Right renal cortex interstitium (tissue), 3 donors: ENCODE measurements at places on chromosomes 6 and 20. TPM values are rescaled to one million over a fixed set of nuclear protein-coding genes. Genes with fewer than 3 reads are reported as not detected.

DNA sequence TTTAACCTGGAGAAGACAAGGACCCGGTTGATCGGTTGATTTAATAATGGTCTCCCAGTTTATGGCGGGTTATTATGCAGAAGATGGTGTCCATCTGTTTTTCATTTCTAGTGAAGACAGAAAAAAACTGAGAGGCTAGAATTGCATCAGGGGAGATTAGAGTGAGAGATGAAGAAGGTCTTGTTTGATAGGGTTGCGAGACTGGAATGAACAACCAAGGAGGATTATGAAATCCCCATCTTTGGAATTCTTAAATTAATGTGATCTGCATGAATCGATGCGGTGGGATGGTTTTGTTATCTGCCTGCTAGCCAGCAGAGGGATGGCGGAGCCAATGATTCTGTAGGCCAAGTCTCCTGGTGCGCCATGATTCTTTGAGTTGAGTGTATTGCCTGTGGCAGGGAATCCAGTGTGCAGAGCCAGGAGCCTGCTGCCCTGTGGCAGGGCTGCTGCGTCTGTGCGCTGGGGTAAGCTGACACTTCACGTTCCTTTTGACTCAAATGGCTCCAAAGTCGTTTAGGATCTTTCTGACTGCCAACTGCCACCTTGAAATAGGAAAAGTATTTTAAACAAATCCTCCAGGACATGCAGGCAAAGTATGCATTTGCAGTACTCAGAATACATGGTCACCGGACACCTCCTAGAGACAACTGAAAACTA lies 200.1 kb downstream of the CLIC5 start:
- DNase-seq: no peak

GRCh38 chr6:112206110-112206458 lies 48.3 kb downstream of the LAMA4 start:
- no peak for DNase-seq

GRCh38 chr20:59064214-59064722 lies 21.7 kb upstream of the PRELID3B start:
- DNase-seq: no peak

GRCh38 chr6:123632641-123633040 lies 4.1 kb downstream of the TRDN start:
- DNase-seq: no peak

- DNase-seq: no peak
Measured at GRCh38 chr6:958488-958887, 265.5 kb upstream of the EXOC2 start.

DNA sequence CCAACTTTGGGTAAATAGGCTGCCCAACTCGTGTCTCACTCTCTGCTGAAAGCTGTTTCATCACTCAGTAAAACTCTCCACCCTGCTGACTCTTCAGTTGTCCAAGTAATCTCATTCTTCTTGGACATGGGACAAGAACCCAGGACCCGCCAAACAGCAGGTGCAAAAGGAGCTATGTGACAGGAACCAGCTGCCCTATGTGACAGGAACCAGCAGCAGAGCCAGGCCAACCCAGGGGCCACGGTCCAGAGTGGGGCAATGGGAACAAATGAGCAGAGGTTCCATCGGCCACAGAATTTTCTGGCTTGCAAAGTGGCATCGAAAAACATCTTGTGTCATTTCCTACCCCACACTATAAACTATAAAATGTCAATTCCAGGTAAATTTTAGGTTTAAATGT lies 56.5 kb downstream of the MOXD1 start:
- no peak for DNase-seq

DNA sequence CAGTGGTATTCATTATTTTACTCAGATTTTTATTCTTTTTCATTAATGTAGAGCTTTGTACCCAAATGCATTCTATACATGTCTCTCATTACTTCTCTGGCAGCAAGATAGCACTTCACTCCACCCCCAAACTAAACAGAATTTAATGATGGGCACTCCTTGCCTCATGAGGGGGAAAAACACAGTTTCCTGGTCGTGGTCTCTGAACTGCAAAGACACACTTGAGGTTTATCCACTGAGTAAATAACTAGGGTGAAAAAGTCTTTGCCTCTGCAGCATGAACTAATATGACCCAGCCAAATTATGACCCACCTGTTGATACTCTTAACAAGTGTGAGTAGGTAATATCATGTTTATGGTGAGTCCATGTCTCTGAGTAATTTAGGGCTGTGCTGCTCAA lies 785.2 kb upstream of the FLRT3 start:
- no peak for DNase-seq

- DNase-seq: no peak
Measured at GRCh38 chr6:113381959-113382358, 475.2 kb upstream of the MARCKS start.

DNA sequence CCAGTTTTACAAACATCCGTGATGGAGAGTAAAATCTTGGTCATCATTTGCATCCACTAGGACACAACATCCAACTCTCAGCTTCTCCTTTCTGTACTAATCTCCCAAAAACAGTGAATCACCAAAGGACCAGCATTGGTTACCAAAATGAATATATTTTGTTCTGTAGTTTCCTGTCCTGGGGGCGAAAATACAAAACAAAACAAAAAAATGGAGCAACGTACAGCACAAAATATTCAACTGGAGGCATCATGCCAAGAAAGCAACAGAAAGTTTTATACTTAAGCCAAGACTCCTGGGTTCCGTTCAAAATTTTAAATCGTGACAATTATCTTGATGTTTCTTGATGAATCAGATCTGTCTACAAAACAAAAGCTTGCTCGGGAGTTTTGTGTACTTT lies 126.6 kb upstream of the CCDC28A start:
- DNase-seq: no peak

GRCh38 chr6:133223452-133224029 lies 17.6 kb upstream of the EYA4 start:
- no peak for DNase-seq

DNA sequence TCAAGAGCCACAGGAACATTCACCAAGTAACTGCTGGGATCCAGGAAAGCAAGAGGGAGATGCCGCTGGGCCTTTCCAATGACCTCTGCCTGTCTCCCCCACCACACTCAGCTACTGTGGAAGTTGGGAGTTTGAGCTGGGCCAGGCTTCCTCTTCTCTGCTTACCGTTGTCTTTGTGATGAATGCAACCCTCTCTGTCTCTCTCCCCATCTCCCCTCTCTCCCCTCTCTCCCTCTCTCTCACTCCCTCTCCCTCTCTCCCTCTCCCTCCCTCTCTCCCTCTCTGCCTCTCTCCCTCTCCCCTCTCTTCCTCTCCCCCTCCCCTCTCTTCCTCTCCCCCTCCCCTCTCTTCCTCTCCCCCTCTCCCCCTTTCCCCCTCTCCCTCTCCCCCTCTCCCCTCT lies 54.8 kb downstream of the EDN3 start:
- DNase-seq: no peak

DNA sequence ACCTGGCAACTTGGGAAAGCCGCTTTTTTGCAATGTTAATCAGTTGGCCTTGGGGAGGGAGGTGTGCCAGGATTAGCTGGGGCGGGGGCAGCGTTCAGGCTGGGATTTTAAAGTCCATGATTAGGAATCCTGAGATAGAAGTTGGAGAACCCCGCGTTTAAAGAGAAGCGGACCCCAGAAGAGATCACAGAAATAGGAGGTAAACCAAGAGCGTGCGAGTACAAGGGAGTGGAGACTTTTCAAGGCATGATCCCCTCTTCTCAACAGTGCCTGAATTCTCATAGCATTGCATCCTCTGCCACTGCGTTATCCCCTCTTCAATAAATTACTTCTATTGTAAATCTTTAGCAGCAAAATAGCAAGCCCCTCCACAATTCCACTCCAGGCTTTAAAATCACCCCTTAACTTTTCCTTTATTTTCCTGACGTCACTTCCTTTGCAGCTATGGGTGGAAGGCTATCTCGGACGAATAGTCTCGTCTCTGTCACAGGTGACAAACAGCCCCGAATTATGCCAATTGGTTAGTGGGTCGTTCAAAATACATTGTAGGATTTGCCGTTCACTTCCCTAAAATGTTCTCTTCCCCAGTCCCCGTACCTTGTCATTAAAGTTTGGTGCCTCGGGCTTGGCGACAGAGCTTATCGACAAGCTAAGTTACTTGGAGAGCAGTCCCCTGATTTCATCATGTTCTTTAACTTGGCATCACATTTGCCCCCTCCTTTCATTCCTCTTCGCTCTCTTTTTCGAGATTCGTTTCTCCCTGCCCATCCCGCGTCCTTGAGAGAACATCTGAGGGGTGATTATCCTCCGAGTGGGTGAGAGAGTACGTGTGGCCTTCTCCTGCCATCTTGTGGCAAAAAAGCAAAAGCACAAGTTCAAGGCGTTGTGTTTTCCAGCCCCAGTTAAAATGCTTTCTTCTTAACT lies 17.1 kb downstream of the OR2B2 start:
- no peak for DNase-seq

Gene DST
- polyA plus RNA-seq: 201 TPM

Gene MICB
- 1.2 TPM for polyA plus RNA-seq

Gene ZBP1
- polyA plus RNA-seq: not detected

Gene BPHL
- polyA plus RNA-seq: 68.8 TPM

Gene EDN1
- 5.0 TPM for polyA plus RNA-seq

Gene TRIM10
- 0.82 TPM for polyA plus RNA-seq

Gene ROS1
- polyA plus RNA-seq: 0.12 TPM
